ENCODE measurements at places on chromosomes 5 and 9.

GRCh38 chr9:125579030-125579932 lies 127.7 kb downstream of the MAPKAP1 start:
- no peak for DNase-seq

DNA sequence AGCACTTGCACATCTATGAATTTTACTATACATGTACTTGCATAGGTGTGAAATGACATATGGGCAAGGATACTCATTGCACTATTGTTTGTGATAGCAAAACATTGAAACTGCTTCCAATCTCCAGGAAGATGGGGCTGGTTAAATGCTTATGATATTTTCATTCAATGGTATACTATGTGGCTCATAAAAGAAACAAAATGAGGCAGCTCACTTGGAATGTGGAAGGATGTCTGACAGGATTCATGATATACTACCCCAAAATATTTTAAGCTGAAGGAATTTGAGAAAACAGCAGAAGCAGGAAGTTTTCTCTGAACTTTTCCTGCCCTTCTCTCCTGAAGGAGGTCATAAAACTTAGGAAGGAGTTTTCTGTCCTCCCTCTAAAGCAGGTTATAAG lies 99.6 kb upstream of the CAST start:
- DNase-seq: no peak

DNA sequence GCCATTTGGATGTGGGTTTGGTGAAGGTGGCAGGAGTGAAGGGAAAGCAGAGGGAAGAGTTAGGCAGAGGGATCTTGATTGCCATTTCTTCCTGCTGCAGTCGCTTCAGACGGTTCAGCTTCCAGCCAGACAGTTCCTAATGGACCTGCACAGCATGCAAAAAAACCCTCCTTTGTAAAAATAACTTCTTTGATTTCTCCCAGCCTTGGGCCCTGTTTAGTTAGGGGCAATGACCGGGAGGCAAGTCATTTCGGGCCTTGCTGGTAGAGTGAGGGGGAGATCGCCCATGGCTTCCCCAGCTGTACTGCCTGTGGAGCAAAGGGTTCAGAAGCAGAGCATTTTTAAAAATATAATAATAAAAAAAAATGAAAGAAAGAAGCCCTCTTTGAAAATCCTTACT lies 67.2 kb upstream of the TLE1 start:
- no peak for DNase-seq

DNA sequence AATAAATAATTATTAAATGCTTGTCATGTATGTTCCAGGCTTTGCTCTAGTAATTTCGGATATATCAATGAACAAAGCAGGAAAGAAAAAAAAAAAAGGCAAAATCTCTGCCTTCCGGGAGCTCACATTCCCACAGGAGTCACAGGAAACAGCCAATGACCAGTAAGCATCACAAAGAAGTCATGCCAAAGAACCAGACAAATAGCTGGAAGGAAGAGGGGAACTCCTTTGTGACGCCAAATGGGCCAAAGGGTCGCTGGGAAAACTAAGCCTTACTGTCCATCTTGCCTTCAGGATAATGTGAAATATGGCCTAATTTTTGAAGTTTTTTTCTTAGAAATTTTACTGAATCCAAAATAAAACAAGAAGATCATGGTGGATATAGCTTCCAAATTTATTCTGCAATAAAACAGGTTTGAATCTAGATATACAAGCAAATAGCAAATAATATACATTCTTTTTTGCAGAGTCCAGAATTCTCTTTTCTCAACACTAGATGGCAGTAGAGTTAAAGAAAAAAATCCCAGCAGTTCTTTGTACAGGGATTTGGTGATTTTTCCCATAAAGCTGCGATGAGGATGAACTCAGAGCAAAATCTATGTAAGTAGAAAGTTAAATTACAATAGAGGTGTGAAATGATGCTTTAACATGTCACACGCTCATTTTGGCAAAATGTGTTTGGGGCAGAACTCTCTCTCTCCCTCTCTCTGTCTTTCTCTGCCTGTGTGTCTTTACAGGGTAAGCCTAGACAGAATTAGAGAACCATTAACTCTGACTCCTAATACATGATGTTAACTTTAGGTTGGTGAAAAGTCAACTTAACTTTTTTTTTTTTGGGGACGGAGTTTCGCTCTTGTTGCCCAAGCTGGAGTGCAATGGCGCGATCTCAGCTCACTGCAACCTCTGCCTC lies 60.0 kb upstream of the TUT7 start:
- no peak for DNase-seq

DNA sequence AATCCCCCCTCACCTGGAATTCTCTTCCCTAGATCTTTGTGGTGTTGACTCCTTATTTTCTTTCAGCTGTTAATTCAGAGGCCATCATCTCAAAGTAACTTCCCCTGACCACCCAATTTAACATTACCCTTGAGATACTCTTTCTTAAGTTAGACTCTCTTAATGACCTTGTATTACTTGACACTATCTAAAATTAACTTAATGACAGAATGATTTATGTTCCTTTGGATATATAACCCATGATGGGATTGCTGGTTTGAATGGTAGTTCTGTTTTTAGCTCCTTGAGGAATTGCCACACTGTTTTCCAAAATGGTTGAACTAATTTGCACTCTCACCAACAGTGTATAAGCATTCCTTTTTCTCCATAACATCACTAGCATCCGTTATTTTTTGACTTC lies 298.0 kb downstream of the NNT start:
- DNase-seq: no peak

- no peak for DNase-seq
Measured at GRCh38 chr5:2466966-2467365, 284.5 kb downstream of the IRX2 start.

GRCh38 chr5:90109285-90109684 lies 300.3 kb downstream of the CETN3 start:
- DNase-seq: no peak

DNA sequence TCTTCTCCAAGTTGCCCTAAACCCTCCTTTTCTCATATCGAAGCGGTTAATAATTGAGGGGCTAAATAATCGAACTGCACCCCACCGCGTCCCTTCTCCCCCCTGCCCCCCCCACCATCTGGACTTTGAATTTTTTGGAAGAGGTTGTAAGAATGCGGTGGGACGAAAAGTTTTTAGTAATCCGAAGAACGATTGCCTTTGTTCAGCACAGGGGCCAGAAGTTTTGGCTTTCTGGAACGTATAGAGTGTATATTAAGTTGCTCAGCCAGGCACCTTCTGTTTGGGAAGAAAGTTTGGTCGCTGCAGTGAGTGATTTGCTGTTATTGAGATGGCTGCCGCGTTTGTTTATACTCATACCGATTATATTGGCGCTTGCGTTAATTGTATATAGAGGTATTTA lies 518 bp downstream of the ERBIN start:
- DNase-seq: peak; percentile 9

DNA sequence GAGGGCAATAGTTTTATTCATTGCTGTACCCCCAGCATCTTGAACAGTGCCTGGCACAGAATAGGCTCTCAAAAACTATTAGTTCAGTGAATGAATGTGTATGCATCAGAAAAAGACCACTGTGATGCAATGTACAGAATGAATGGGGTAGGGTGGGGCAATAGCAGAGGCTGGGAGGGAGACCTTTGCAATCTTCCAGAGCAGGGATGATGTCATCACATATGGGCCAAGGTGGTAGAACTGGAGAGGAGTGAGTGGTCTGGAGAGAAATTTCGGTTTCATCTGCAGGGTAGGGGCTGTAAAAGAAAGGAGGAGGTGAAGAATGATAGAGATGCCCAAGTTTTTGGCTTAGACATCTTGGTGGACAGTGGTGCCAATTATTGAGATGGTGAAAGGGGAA lies 23.4 kb upstream of the ARAP3 start:
- DNase-seq: no peak

DNA sequence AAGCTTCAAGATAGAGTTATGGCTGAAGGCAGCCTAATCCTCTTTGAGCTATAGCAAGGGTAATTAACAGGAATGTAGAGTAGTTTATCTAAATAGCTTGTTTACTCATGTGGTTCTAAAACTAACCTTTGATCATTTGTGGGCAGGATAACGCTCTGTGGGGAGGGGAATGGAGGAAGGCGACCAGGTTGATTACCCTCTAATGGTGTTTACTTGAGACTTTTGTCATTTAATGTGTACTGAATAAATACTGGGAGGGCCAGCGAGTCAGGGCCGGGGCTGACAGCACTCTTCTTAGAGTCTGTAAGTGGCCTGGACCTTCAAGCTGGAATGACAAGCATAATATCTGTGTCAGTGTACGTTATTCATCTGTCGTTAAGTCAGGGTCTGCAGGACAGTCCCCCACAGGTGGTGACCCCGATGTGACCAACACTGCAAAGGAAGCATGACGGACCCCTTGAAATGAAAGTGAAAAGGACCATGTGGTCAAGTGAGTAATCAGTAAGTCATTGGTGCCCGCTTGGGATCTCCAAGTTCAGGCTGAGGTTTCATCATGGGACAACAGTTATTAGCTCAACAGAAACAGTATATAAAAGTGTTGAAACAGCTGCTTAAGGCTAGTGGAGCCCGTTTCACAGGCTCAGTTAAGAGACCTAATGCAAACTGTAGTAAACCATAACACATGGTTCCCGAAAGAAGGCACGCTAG lies 162.6 kb downstream of the CPLANE1 start:
- DNase-seq: no peak

GRCh38 chr9:105141976-105142250 lies 102.5 kb upstream of the SLC44A1 start:
- no peak for DNase-seq

- DNase-seq: no peak
Measured at GRCh38 chr9:114240647-114241558, 82.0 kb upstream of the ORM1 start.

DNA sequence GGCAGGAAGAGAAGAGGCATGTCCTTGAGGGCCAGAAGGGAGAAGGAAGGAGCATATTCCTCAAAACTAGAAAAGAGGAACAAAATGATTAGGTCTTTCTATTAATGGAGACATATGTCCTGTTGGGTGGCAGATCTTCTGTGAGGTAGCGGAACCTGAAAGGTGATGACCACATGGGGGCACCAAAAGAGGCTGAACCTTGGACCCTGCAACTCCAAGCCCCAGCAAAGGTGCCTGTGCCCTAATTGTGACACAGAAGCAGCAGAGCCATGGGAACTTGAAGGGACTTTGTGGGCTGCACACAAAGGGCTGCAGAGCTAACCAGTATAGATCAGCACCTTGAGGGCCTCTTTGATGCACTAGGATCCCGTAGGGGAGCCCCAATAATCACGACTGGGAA lies 158.0 kb downstream of the BAAT start:
- DNase-seq: no peak

GRCh38 chr5:110376281-110376951 lies 350.1 kb downstream of the TMEM232 start:
- DNase-seq: no peak

GRCh38 chr9:78023003-78023741 lies 8.4 kb downstream of the GNAQ start:
- no peak for DNase-seq

DNA sequence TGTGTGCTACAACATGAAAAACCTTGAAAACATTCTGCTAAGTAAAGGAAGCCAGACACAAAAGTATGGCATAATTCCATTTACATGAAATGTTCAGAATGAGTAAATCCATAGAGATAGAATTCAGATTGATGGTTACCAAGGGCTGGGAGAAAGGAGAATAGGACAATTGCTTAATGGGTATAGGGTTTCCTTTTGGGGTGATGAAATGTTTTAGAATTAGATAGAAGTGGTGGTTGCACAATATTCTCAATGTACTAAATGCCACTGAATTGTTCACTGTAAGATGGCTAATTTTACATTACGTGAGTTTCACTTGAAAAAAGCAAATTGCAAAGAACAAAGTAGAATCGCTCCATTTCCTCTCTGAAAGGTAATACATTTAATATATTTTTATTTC lies 43.0 kb upstream of the GAS1 start:
- no peak for DNase-seq

GRCh38 chr5:171640480-171640879 lies 145.1 kb upstream of the SMIM23 start:
- no peak for DNase-seq

- DNase-seq: no peak
Measured at GRCh38 chr9:27154908-27155307, 45.9 kb downstream of the TEK start.

DNA sequence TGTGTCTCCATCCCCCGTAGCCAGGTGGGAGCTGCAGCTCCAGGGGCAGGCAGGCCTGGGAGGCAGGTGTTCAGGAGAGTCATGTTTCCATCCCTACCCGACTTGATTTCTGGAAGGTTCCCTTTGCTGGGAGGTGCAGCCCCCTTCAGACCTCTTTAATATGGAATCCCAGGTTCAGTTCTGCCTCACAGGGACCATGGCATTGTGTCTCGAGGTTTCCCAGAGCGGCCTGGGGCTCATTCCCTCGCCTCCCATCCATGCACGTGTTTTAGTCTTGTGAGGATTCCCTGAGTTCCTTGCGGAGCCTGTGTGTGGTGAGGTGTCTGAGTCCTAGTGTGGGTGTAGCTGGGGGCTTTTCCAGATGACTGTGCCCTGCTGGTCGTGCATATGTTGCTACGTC lies 16.5 kb upstream of the AHRR start:
- no peak for DNase-seq

- no peak for DNase-seq
Measured at GRCh38 chr9:121273064-121273775, 5.3 kb downstream of the GSN start.

DNA sequence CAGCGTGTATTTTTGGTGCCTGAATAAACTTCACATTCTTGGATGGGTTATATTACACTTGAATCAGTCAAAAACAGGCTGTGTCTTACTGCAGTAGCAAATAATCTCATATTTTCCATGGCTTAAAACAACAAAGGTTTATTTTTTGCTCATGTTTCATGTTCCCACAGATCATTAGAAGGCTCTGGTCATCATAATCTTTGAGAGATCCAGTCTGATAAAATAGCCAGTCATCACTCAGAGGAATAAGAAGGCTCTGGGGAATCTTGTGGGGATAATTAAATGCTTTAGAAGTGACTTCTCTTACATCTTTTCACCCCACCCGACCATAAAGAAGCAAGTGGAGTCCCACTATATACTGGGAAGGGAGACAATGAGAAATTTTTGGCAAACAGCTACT lies 417.7 kb downstream of the PSAT1 start:
- DNase-seq: no peak

- no peak for DNase-seq
Measured at GRCh38 chr5:62779010-62779422, 200.4 kb downstream of the LRRC70 start.

GRCh38 chr5:99089822-99090549 lies 161.2 kb upstream of the CHD1 start:
- no peak for DNase-seq

DNA sequence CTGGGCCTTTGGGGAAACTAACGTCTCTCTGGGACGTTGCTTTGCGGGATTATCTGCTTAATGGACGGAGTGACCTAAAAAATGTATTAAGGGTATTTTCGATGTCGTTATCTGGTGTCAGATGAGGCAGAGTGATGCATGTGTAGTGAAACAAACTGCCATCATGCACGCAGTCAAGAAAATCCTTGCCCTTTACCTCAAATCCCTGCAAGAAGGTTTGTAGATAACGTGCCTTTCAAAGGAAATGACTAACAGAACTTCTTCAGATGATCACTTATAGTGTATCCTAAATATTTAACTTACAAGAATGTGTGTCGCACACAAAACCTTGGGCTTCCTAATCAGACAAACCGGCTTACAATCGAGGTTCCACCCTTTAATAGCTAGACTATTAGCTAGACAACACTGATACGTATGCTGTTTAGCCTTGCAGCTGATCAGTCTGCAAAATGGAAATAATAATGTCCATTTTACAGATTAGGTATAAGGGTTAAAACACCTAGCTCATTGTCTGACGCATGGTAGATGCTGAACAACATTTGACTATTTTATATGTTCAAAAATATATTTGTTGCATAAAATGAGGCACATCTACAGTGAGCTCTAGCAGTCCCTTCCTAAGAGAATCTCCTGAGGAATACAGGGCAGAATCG lies 541 bp upstream of the TBCA start:
- no peak for DNase-seq
